Stimulated activated CD8-positive, alpha-beta memory T cell treated with anti-CD3 and anti-CD28 coated beads, Interleukin-15, amount 100 ng/mL, for 24 hours (primary cell): ENCODE measurements at places on chromosomes 1 and 21.

- DNase-seq = no peak
Measured at GRCh38 chr1:65148548-65149350, 746 bp downstream of the AK4 start.

GRCh38 chr1:95276429-95276828 is 42.4 kb downstream of the RWDD3 start:
- no peak for DNase-seq

DNA sequence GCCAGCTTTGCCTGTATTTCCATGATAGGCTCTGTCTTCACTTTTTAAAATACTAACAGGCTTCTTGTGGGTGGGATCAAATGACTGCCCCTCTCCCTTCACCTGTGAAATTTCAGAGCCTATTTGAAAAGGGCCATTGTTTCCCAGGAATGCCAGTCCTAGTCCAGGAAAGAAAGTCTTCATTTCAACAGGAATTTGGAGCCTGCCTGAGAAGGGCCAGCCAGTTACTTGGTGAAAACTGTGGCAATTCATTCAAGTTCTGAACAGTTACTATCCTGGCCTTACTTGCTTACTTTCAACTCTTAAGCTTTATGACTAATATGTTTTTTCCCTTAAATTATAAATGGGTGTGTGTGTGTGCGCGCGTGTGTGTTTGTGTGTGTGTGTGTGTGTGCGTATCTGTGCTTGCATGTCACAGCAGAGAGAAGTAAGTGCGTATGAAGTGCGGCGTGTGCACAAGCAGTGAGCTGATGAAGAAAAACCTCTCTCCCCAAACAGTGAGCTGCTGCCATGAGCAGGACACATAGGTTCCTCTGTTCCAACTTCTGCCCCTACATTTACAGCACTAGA is 67.5 kb upstream of the RNPC3 start:
- no peak for DNase-seq

DNA sequence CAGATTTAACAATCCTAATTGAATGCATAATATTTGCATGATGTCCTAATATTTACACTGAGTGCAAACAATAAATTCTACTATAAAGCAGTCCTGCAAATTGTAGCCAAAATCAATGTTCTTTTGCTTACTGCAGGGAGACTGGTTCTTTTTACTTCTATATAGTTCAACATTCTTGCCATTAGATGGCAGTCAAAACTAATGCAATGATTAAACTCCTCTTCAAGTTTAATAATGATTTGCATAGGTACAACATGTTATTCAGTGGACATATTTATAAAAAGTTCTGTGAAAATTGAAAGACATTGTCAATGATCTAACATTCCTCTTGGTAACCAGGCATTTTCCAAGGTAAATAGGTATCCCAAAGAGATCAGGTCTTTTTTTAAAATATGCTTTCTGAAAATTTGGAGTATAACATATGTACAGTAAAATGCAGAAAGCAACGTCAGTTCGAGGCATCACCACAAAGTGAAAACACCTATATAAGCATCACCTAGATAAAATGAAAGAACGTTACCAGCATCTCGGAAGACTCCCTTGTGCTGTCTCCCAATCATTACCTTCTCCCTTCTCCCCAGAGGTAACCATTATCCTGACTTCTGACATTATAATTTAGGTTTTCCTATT is 9.8 kb upstream of the FNBP1L start:
- DNase-seq = no peak

DNA sequence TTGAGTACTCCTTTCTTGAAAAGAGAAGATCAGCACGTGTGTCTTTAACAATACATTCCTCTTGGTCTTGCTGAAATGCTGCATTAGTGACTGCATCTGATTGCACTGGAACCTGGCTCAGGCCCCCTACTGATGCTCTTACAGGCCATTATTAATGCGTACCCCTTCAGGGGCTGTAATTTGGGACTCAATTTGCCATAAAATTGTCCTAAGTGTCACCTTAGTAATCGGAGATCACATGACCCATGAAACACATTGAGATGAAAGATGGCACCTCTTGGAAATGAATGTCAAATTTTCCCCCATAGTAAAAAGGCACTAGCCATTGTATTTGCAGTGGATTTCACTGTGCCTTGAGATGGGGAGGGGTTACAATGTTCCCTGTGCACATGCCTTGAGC is 563.3 kb downstream of the KIF26B start:
- no peak for DNase-seq

DNA sequence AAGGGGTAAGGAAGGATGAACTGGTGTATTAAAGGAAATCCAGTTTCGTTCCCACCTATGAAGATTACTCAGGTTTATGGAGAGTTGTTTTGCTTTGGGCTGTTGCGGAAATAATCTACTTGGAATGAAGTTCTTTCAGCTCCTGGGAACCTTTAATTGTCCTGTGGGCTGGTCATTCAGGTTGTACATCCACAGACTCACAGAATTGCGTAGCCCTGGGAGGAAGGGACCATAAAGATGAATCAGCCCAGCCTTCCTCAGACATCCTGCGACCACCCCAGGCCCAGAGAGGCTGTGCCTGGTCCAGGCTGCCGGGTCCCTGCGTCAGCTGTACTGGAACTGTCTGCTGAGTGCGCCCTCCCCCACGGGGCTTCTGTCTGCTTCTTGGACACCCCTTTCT is 72.7 kb downstream of the GALNT2 start:
- no peak for DNase-seq

- no peak for DNase-seq
Measured at GRCh38 chr1:28983509-28984310, 69.3 kb downstream of the EPB41 start.

DNA sequence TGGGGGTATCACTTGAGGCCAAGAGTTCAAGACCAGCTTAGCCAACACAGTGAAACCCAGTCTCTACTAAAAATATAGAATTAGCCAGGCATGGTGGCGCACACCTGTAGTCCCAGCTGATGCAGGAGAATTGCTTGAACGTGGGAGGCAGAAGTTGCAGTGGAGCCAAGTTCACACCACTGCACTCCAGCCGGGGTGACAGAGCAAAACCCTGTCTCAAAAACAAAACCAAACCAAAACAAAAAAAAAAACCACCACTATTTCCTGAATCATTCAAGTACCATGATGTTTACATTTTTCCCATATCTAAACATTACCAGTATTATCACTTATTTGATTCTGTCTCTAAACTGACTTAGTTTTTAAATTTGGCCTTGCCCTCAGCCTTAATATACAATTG is 29.5 kb downstream of the TUT4 start:
- DNase-seq = no peak

DNA sequence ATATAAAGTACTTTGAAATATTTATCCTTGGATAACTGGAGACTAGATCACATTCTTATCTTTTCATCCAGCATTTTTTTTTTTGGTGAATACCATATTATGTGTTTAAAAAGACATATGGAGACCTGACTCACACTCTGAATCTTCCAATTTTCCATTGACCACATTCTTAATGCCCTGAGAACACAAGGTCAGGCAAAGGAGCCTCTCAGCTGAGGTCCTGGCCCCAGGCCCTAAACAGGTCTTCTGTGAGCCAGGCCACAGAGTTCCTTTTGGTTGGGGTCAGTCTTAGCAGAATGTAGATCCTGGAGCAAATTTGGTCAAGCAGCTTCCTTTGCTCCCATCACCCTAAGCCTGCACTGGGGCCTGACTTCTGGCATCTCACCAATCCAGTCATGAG is 390.1 kb upstream of the ST6GALNAC5 start:
- DNase-seq = no peak

DNA sequence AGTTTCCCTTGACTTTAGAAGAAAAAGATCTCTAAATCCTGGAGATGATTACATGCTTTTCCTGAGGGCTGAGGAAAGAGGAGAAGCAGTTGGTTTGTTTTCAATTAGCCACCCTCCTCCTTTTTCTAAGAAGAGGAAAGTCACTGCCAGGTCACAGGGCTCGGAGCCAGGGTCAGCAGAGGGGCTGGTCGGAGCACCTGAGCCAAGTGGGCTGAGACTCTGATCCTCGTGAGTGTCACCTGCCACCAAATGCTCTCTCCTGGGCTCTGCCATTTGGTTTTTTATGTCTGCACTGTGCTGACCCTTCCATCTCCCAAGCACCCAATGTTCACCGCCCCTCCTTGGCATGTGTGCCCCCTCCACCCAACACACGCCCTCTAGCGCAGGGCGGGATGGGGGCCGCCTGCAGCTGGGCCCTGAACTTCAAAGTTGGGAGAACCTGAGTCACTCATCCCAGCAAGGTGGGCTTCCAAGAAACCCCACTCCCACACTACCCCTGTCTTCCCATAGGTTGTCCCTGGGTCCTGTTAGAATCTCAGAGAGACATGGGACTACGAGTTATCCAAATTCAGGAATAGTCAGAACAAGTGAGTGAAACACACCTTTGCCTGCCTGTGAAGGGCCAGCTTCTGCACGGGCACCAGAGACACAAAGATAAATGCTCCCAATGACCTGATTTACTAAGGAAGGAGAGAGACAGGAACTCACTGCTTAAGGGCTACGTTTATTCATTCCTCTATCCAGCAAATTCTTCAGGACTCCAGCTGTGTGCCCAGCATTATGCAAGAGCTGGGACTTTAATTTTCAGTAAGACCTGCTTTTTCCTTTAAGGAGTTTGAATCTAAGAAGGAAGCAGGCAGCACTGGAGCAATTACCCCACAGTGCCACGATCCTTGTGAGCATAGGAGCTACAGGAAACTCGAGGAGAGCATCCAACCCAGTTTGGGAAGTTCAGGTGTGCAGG is 127.5 kb downstream of the RHOU start:
- DNase-seq = no peak

DNA sequence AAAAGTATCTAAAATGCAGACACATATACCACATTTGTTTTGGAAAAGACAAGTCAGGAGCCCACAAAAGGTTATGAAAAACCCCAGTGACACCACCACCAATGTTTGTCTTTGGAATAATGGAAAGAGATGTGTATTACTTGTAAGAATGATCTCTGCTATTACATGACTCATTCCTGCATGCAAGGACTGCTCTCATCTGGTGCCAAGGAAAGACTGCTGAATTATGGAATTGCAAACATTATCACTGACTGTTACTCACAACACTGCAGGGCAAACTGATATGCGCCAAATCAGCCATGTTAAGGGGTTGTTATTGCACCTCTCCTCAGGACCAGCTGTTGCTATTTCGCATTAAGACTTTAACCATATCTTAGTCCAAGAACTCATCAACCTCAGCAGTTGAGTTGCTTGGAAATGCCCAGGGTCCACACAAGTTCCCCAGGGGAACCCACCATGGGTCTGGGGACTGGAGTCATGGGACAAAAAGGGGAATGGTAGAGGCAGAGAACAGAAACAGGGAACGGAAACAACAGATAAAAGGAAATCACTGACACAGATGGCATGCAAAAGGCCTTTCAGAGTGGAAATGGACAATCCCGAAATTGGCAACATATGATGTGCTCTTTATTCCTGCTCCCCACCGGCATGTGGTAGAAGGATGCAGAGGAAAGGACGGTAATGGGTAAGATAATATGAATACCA is 34.4 kb downstream of the CAPZB start:
- no peak for DNase-seq
